ENCODE measurements at places on chromosomes 5 and 9.
A peak's percentile ranks its signal among the peaks of the same experiment; 100 is the strongest.

DNA sequence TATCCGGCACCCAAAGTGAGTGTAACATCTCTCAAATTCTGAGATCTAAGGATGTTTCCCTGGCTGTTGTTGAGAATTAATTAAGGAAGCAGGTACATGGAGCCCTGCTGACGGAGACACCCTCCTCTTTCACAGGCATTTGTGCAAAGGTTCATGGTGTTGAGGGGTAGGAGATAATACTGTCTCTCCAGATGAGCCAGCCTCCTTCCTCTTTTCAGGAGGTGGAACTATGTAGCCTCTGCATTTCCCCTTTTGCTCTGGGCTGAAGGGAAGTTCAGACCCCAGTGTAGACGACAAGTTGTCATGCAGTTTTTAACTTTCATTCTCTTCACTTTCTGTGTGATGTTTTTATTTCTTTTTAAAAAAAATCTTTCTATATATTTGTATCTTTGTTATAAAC, 107.5 kb downstream of the GALNT10 start:
- DNase-seq = no peak

- no peak for DNase-seq
Measured at GRCh38 chr5:169913479-169913878, 66.8 kb downstream of the INSYN2B start.

DNA sequence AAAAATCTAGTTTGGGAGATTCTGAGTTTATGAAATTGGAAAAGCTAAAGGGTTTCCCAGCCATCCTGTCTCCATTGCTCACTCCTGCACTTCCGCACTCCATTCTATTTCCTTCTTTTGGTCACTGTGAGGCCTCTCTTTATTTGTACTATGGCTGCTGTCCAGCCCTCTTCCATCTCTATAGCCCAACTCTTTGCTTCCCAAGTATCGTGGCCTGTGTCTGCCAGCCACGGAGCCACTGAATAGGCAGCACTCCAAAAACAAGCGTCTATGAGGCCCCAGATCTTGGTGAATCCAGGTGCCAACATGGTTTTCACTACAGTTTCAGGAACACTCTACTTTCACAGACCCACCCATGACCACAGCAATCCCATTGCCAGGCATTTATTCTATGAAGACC, 37.2 kb downstream of the GRAMD2B start:
- DNase-seq = no peak

DNA sequence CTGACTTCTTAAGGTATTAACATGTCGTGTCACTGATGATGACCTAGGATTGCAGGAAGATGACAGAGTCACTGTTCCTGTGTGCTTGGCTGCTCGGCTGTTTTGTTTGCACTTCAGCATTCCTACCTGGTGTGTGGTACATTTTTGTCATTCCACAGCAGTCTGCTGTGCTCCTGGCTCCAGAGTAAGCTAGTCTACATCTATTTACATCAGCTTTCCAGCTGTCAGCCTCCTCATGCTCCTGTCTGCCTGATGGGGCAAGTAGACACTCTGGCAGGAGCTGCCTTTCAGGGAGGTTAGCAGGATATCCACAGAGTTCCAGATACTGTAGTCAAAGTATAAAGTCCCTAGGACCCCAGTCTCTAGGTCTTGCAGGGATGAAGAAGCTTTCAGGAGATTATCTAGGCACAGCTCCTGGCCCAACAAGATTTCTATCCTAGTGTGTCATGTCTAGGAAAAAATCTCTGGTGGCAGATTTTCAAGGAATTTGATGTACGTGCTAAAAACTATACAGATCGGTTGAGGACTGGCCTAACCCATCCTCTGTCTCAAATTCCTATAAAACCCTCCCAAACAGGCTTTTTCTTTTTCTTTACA, 28.4 kb downstream of the RUSC2 start:
- DNase-seq = no peak

DNA sequence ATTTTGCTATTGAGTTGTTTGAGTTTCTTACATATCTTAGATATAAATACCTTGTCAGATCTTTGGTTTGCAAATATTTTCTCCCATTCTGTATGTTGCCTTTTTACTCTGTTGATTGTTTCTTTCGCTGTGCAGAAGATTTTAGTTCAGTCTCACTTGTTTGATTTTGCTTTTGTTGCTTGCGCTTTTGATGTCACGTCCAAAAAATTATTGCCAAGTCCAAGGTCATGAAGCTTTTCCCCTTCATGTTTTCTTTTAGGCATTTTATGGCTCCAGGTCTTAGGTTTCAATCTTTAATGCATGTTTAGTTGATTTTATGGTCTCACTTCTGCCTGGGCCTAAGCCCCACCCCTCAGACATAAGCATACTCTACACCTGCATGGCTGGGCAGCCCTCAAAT, 131.5 kb upstream of the TNC start:
- DNase-seq = no peak

GRCh38 chr9:70411930-70412831, 2.3 kb downstream of the KLF9 start:
- DNase-seq = peak; percentile 64

- DNase-seq = no peak
Measured at GRCh38 chr9:83986765-83987401, 6.3 kb downstream of the RMI1 start.

- no peak for DNase-seq
Measured at GRCh38 chr5:110268985-110269384, 457.5 kb downstream of the TMEM232 start.
